Lung (tissue), 17 donors: ENCODE measurements at places on chromosomes 11 and 22. TPM values are rescaled to one million over a fixed set of nuclear protein-coding genes. Genes with fewer than 3 reads are reported as not detected.

GRCh38 chr11:45233804-45234170 is 52.4 kb downstream of the SYT13 start:
- no peak overlapping the region for H3K27ac ChIP-seq
- H3K27me3 ChIP-seq, result no peaks in the 10 kb centered on the region
- DNase-seq, result no peak
- no peaks in the 10 kb centered on the region for H3K4me1 ChIP-seq
- no peak overlapping the region for H3K4me3 ChIP-seq

GRCh38 chr22:24140357-24140756 is 40.9 kb upstream of the SUSD2 start:
- no peak overlapping the region for H3K4me3 ChIP-seq
- no peak overlapping the region for H3K27ac ChIP-seq
- H3K36me3 ChIP-seq, result peaks cover 8% of the 10 kb centered on the region
- DNase-seq, result no peak
- peaks cover 16% of the 10 kb centered on the region for H3K4me1 ChIP-seq

DNA sequence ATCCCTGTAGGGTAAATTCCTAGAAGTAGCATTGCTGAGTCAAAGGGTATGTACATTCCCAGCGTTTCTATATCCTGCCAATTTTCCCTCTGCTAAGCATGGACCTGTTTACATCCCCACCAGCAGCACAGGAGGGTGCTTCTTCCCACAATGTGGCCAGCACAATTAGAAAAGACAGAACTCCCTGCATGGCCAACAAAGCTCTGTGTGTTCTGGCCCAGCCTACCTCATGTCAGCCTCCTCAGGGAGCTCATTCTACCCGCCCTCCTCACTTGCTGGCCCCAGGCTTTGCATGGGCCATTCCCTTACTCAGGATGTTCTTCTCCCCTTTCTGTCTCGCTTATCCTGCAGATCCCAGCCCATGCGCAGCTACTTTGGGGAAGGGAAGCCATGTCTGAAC is 186.1 kb downstream of the DSCAML1 start:
- H3K4me3 ChIP-seq, result no peak overlapping the region
- no peak for DNase-seq
- H3K4me1 ChIP-seq, result no peaks in the 10 kb centered on the region

Gene LGR4
- total RNA-seq, result 29.2 TPM

Gene ZP1
- not detected for total RNA-seq

DNA sequence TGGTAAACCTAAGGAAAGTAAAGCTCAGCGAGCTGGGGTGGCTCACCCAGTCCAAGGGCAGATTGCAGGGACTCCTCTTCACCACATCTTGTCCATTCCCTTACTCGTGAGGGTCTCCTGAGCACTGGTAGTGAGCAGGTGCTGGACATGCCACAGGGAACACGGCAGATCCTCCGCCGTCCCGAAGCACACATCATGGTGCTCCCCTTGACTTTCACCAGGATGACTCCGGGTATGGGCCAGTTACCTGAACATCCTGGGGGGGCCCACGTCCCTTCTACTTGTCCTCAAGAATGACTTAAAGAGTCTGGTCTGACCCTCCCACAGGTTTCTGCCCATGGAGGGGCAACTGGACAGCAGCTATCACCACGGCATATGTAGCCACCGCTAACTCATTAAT is 8.0 kb upstream of the SF1 start:
- no peaks in the 10 kb centered on the region for H3K27me3 ChIP-seq
- no peak overlapping the region for H3K4me3 ChIP-seq
- no peak overlapping the region for H3K27ac ChIP-seq
- DNase-seq, result no peak
- peaks cover 11% of the 10 kb centered on the region for H3K36me3 ChIP-seq

DNA sequence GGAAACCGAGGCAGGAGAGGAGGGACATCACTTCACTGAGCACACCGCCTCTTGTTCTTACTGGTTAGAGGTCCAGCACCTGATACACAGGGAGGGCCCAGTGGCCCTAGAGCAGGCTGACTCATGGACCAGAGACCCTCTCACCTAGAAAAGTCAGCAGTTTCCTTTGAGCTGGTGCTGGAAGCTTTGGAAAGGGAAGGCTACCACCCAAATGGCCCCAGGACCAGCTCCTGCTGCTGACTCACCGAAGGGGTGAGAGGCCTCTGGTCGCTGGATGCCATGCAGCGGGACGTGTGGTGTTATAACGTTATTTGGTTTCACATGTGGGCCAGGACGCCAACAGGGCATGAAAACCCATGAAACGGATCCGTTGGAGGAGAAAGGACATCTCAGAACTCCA is 3.8 kb downstream of the NADSYN1 start:
- DNase-seq, result no peak
- peaks cover 12% of the 10 kb centered on the region for H3K4me1 ChIP-seq
- no peak overlapping the region for H3K4me3 ChIP-seq

- H3K27ac ChIP-seq, result no peak overlapping the region
- no peak overlapping the region for H3K4me3 ChIP-seq
- no peaks in the 10 kb centered on the region for H3K27me3 ChIP-seq
Measured at GRCh38 chr22:42184852-42185251, 54.2 kb upstream of the CYP2D6 start.

DNA sequence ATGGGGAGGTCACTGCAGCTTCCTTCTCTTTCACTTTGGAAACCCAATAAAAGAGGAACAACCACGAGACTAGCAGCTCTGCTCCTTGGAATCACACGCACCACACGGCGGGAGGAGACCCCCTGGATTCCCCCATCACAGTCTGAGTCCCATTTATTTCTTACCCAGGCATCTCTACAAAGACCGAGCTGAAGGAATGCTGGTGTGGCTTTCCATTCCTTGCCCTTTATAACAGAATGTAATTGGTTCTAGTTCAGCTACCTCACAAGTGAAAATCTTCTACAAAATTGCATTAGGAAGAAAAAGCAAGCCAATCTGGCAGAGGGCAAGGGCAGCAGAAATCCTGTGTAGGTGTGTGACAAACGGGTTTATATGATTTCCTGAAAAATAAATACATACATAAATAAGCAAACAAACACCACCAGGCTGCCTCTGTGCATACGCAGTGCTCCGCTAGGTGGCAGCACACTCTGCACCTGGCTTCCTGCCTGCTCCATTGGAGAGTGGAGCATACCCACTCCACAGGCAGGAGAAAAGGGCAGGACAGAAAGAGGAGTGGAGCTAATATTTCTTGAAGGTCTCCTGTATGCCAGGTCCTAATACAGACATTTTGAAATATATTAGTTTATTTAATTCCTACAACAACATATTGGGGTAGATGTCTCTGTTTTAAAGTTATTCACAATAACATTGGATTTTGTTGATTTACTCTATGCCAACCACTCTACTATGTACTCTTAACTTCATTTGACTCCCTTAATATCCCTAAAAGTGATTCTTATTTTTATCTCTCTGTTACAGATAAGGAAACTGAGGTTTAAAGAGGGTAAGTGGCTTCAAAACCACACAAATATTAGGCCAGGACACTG is 673.1 kb downstream of the KCNA4 start:
- peaks cover 3% of the 10 kb centered on the region for H3K27me3 ChIP-seq
- no peaks in the 10 kb centered on the region for H3K4me1 ChIP-seq
- no peaks in the 10 kb centered on the region for H3K36me3 ChIP-seq
- H3K27ac ChIP-seq, result no peak overlapping the region
